ENCODE measurements at places on chromosomes 3 and 15. TPM values are rescaled to one million over a fixed set of nuclear protein-coding genes. Genes with fewer than 3 reads are reported as not detected.

The DAZL gene
- total RNA-seq: not detected

The GASK1A gene
- total RNA-seq: 1.1 TPM

The UNC13C gene
- 0.28 TPM for total RNA-seq

The COL6A6 gene
- total RNA-seq: not detected

The MEIS2 gene
- 3.1 TPM for total RNA-seq

The C3orf20 gene
- not detected for total RNA-seq

The EBLN2 gene
- total RNA-seq: 3.2 TPM

The RNF168 gene
- total RNA-seq: 23.9 TPM

The FANCD2OS gene
- not detected for total RNA-seq

The PPP4R2 gene
- 90.2 TPM for total RNA-seq

The C2CD4B gene
- 1.7 TPM for total RNA-seq

The LMCD1 gene
- total RNA-seq: 7.1 TPM

The KCNMB3 gene
- 1.5 TPM for total RNA-seq

The TP63 gene
- not detected for total RNA-seq

The CCR1 gene
- 1.3 TPM for total RNA-seq

The P2RY14 gene
- 2.0 TPM for total RNA-seq

The LRRK1 gene
- total RNA-seq: 52.7 TPM

The GABRA5 gene
- total RNA-seq: not detected

The AP3B2 gene
- 1.9 TPM for total RNA-seq

The GPR171 gene
- total RNA-seq: 1.9 TPM

The ARID3B gene
- 11.7 TPM for total RNA-seq

The SPINK8 gene
- total RNA-seq: not detected

The TM2D3 gene
- total RNA-seq: 38.5 TPM

The TTC23 gene
- total RNA-seq: 16.0 TPM

The ZDHHC19 gene
- total RNA-seq: not detected

The FEZF2 gene
- total RNA-seq: not detected

The RARRES1 gene
- total RNA-seq: 81.0 TPM

The DGKG gene
- 1.5 TPM for total RNA-seq

The CIDEC gene
- 24.6 TPM for total RNA-seq

The TLR9 gene
- not detected for total RNA-seq

The EXOSC7 gene
- 22.2 TPM for total RNA-seq
